Effector CD4-positive, alpha-beta T cell (primary cell): ENCODE measurements at places on chromosomes 1 and 21.

GRCh38 chr21:42411891-42412635 is 8.4 kb downstream of the UBASH3A start:
- DNase-seq, result no peak

DNA sequence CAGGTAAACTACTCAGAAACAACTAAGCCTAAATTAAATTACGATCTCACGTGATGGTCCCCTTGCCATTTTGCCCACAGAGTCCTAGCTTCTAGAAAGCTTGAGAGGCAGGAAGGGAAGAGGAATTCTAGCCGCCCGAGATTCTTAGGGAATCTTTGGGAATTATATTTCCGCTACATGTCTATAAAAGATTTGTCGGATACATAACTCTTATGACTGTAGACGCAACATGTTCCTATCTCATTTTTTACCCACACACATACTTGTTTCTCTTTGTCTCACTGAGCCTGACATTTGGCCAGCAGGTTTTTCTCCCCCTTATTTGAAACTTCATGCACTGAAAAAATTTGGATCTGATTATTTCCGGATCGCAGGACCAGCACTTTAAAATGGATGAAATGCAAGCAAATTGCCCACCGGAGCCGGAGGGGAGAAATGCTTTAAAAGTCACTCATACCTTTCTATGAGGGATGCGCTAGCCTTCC is 5.5 kb downstream of the GLIS1 start:
- DNase-seq, result no peak

DNA sequence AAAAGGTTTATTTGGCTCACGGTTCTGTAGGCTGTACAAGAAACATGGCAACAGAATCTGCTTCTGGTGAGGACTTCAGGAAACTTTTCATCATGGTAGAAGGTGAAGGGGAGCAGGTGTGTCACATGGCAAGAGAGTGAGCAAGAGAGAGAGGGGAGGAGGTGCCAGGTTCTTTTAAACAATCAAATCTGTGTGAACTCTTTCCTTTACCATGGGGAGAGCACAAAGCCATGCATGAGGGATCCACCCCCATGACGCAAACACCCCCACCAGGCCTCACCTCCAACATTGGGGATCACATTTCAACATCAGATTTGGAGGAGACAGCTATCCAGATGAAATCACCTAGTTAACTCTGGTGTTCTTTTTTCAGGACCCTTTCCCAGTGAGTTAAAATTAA is 103.6 kb downstream of the GALNT2 start:
- DNase-seq, result no peak

DNA sequence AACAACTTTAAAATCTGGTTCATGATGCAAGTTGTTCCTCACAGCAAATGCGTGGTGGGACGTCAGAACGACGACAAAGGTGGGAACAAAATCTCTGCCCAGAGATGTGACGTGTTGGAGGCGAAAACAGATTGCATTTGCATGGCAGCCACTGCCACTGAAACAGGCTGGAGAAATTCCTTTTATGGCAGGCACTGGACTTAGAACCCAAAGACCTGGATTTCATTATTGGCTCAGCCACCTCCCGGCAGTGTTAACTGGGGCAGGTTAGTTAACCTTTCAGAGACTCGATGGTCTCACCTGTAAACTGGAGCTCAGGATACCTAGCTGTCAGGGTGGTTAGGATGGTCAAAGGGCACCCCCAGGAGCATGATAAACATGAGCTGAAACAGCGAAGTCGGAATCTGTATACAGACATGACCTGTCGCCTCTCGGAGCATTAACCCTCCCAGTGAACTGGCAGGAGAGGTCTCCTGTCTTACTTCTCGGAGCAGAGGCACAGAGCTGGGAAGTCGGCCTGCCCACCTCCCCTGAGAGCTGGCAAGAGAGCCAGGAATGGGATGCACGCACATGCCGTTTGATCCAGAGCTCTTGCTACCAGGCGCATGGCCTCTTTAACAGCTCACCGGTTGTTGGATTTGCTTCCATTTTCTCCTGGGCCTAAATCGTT is 59.2 kb upstream of the TARBP1 start:
- no peak for DNase-seq

DNA sequence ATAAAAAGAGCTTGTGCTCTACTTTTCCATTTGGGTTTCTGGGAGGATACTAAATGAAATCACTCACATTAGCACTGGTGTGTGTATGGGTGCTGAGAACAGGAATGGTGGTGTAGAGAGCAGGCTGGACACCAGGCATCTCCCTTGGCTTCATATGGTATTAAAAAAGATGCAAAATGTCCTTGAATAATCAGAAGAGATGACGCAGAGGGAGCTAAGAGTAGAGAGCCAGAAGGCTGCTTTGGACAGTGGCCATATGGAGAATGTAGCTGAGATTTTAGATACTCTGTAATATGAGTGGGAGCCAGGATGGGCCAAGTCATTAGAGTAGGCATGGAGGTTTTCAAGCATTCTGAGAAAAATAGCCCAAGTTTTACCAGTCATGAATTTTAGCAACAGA is 112.3 kb upstream of the ZRANB2 start:
- DNase-seq, result no peak

- DNase-seq, result no peak
Observed at GRCh38 chr1:59737638-59738037, 77.1 kb upstream of the HOOK1 start.

DNA sequence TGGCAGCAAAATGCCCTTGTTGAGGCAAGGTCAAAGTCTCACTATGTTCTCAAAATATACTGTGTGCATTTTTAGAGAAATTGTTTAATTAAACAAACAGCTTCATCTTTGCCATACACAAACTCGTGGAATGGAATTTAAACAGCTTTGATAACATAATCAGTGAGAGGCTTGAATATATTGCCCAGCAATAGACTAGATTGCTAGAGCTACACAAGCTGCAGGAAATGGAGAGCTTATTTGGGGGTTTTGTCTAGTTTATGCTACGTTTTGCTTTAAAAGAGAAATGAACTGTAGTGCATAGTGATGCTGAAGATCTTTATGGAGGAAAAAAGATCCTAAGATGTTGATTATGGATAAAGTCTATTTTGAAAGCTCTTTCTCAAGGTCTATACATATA is 166.8 kb upstream of the HMCN1 start:
- no peak for DNase-seq

DNA sequence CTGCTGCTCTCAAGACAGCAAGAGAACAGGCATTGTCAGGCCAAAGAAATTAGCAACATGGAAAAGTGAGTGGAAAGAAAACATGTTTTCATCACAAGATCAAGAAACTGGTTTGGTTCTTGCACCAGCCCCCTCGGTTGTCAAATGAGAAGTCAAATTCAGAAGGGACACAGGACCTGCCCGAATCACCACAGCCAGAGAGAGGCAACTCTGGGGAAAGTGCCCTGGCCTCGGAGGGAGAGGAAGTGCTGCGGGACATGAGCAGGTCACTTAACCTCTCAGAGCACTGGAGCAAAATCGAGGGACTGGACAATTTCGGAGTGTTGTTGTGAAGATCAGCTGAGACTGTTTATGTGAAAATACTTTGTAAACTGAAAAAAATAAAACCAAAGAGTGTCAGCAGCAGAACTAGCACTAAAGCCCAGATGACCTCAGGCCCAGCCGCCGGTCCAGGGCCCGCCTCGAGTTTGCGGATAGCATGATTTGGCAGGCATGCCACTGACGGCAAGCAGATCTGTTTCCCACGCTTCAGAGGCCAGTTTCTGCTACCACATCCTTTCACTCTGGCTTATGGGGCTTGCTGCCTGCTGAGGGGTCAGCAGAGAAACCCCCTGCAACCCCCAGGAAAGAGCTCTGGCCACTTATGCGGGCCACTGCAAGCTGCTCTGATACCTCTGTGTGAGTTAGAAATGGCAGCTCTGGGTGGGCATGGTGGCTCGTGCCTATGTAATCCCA is 32.1 kb downstream of the CD247 start:
- no peak for DNase-seq
